Stimulated activated CD4-positive, alpha-beta T cell treated with anti-CD3 and anti-CD28 coated beads, Interleukin-12 subunit alpha, Interleukin-12 subunit beta, amount 100 ng/mL, for 48 hours (primary cell): ENCODE measurements at places on chromosomes 7 and 10.
A peak's percentile ranks its signal among the peaks of the same experiment; 100 is the strongest.

GRCh38 chr7:127928852-127929251, 102.4 kb downstream of the LRRC4 start:
- DNase-seq, result no peak

- no peak for DNase-seq
Measured at GRCh38 chr7:50212666-50213621, 91.6 kb upstream of the IKZF1 start.

- DNase-seq, result no peak
Measured at GRCh38 chr10:112295853-112296830, 12.9 kb downstream of the TECTB start.

DNA sequence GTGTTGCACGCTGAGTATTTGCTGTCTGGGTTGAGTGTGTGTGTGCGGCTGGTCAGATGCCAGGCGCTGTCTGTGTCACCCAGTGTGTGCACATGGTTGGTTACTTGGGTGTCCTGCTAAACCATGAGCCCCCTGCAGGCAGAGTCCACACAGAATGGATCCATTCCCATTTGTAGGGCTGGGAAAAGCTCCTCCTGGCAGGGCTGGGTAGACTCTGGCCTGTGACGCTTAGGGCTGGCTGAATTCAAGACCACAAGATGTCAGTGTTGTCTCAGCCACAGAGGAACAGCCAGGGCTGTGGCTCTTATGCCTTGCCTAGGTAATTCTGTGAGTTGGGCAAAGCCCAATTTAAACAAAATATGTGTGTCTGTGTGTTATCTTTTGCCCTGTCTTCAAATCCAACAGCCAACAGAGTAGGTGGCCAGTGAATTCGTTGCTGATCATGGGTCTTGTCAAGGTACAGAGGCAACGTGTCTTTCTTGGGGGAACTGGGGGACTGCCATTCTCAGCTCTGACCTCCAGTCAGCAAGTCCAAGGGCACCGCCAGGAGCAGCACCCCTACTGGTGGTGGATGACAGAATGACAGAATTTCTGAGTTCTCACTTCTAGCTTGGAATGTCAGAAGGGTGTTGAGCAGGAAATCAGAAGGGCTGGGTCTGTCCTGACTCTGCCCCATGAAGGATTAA, 285.1 kb downstream of the CCSER2 start:
- no peak for DNase-seq

DNA sequence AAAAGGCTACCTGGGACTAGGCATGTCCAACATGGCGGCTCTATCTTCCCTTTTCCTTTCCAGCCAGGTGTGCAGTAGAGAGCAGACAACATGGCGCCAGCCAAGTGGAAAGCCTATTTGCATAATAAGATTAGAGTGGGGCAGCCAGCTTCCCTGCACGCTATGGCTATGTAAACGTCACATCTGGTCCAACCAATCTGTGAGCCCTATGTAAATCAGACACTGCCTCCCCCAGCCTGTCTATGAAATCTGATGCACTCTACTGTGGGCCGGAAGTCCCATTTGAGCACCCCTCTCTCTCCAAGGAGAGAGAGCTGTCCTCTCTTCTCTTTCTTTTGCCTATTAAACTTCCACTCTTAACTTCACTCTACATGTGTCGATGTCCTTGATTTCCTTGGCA, 984.9 kb upstream of the AUTS2 start:
- DNase-seq, result no peak

DNA sequence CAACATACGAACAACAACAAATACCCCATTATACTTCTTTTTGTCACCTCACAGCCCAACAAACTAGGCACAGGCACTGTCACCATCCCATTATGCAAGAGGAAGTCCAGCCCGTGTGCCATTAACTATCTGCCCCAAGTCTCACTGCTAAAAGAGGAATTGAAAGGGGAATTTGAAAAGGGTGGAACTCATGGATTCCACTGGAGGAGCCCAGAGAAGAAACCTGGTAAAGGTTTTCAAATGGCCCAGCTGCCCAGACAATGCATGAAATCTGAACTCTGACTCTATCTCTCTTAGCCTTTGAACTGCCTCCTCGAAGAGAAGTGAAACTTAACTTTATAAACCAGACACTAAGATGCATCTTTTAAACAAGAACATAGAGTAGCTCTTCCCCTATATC, 130.0 kb downstream of the PLXNA4 start:
- no peak for DNase-seq

DNA sequence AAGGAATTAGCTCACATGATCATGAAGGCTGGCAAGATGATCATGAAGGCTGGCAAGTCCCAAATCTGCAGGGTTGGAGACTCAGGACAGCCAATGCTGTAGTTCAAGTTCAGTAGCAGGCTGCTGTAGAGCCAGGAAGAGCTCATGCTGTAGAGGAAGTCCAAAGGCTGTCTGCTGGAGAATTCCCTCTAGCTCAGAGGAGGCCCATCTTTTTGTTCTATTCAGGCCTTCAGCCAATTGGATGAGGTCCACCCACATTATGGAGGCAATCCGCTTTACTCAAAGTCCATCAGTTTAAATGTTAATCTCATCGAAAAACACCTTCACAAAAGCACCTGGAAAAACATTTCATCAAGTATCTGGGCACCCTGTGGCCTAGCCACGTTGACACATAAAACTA, 24.8 kb upstream of the FAM171A1 start:
- no peak for DNase-seq

GRCh38 chr7:113705439-113705838, 213.4 kb downstream of the PPP1R3A start:
- no peak for DNase-seq

GRCh38 chr7:139643951-139644585, 120.6 kb downstream of the CLEC2L start:
- no peak for DNase-seq

GRCh38 chr7:33807779-33808482, 97.4 kb upstream of the BMPER start:
- DNase-seq, result peak; percentile 1

DNA sequence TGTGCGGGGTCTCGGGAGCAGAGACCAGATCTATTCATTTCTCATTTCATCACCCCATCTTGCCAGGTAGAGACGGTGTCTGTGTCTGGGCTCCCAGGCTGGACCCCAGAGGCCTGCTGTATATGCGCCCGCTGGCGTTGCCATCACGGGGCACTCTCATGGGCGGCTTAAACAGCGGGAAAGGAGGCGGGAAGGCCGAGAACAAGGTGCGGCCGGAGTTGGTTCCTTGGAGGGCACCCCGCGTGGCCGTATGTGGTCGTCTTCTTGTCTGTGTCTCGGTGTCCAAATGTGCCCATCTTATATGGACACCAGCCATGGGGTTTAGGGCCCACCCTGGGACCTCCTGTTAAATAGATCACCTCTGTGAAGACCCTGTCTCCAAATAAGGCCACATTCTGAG, 2.1 kb upstream of the CFAP46 start:
- no peak for DNase-seq

DNA sequence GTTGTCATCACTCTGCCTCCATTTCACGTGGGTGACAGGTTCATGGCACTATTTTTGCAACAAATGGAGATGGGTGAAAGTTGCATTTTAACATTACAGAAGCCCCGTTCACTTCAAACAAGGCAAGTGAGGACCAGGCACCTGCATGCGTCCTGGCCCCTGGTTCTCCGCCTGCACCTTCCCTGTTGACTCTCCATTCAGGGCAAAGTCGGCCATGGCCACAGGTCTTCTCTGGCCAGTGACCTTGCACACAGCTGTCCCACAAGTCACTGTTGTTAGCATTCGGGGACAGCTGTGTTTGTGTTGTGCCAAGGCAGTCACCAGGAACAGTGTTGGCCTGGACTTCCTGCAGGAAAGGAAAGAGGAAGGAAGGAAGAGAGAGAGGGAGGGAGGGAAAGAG, 554.9 kb downstream of the TCERG1L start:
- no peak for DNase-seq

GRCh38 chr7:110534241-110534931, 556.5 kb upstream of the LRRN3 start:
- DNase-seq, result no peak

DNA sequence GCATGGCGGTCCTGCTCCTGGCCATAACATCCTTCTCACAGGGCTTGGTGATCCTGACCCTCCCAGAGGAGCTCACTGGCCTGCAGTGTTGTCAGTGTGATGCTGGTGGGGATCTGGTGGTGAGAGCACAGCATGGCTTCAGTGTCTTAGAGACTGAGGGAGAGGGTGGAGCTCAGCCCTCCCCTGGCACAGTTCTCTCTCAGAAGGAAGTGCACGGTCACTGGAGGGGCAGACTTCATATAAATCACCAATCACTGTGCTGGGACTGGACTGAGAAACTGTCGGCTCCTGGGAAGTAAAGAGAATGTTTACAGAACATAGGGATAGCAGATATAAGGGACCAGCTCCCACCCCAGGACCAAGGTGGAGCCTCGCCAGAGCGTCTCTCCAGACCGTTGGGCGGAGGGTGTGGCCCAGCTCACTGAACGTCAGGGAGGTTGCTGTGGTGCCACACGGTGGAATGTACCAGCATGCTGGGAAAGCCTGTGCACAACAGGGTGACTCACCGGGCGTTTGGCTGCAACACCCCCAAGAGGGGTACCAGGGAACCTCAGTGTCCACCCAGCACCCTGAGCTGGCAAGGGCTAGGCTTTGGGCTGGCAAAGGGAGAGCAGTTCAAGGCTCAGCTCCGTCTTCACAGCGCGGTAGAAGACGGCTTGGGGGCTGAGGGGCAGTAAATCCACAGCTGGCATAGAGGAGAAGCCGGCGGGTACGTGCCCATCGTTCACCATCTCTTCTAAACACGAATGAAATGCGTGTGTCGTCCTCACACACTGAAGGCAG, 8.8 kb upstream of the GET4 start:
- no peak for DNase-seq

GRCh38 chr7:37013771-37014170, 289.5 kb upstream of the AOAH start:
- no peak for DNase-seq

- DNase-seq, result no peak
Measured at GRCh38 chr7:117796889-117797288, 76.4 kb downstream of the CTTNBP2 start.

GRCh38 chr7:31363051-31363450, 22.5 kb upstream of the NEUROD6 start:
- no peak for DNase-seq

DNA sequence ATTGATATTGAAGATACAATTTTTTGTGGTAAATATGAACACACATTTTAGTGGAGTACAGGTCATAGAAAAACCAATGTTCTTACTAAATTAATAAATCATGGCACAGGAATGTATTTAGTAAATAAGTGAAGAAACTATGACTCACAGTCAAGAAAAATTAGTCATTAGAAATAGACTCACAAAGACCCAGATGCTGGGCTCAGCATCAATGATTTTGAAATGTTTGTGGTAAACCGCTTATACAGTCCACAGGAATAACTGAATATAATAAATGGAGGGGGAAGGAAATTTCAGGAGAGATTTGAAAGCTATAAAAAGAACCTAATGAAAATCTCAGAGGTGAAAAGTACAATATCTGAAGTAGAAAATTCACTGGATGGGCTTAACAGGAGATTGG, 138.3 kb upstream of the ADCY1 start:
- DNase-seq, result no peak

GRCh38 chr7:49344556-49344955, 420.2 kb downstream of the CDC14C start:
- DNase-seq, result no peak

- DNase-seq, result no peak
Measured at GRCh38 chr7:139898483-139898882, 69.4 kb downstream of the TBXAS1 start.

DNA sequence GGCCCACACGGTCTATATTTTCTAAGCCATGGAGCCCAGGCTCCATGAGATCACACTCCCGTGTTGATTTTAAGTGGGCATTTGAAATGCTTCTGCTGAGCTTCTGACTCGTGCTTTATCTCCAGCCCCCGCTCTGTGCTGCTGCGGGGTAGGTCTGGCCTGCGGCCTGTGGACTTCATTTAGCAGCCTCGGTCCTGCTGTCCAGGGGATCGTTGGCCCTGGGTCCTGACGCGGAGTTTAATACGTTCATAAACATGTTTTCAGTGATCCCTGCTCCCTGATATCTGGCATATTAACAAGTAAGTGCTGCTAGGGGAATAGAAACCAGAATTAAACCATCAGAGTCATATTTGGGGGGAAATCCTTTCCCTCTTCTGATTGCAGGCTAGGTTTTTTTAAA, 540.3 kb upstream of the MGMT start:
- no peak for DNase-seq

DNA sequence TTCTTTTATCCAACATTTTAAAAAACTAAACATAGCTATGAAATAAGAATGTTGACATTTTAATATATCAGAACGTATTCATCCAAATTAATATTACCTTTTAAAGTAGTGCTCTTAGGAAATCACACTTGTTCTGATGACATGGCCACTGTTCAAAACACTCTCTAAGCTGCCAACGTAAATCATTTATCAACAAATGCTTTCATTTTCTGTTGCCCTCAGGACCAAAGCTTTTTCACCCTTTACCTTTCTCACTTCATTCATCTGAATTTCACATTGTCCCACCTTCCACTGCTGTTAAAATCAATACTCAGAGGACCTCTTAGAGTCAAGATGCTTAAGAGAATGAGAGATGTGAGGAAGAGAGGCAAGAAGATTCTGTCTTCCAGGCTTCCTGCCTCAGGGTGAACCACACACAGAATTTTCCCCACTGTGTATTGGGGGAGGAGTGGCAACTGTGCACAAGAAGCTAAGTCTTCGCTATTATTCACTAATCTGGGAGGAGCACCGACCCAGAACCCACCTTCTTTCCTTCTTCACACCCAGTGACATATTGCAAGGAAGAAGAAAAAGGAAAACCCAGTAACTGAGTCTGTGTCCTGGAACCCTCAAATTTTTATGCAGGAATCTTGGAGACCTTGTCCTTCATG, 21.0 kb downstream of the HIBADH start:
- no peak for DNase-seq

GRCh38 chr7:75992083-75992755, 2.2 kb downstream of the TMEM120A start:
- DNase-seq, result no peak

DNA sequence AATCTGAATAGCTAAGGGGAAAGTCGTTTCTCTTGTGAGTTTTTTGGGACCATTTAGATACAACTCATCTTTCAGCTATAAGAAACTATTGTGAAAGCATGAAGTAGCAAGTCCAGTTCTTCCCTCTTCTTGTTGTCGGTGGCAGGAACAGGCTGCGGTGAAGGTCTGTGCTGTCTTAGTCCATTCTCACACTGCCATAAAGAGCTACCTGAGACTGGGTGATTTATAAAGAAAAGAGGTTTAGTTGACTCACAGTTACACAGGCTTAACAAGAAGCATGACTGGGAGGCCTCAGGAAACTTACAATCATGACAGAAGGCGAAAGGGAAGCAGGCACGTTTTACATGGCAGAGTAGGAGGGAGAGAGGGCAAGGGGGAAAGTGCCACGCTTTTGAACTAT, 261.8 kb downstream of the GATA3 start:
- no peak for DNase-seq

DNA sequence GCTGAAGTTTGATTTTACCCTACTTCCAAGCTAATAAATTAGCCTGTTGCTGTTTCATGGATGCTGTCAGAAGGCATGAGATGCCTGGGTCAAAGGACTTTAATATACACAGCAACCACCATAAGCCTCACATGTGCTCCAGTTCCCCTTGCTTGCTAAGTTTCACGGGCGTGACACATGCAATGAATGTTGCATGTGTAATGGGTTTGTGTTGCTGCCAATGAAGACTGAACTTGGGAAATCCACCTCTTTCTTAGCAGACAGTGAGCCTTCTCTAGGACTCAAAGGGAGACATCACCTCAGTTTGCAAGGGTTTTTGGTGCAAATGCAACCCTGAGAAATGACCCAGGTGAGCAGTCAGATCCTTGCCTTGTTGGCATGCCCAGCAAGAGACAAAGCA, 505.5 kb upstream of the PODXL start:
- DNase-seq, result no peak
